Activated CD8-positive, alpha-beta memory T cell treated with anti-CD3 and anti-CD28 coated beads, Interleukin-2, amount 10 ng/mL, durations not matched to agents 7 days and 5 days (primary cell): ENCODE measurements at places on chromosomes 3 and 15. TPM values are rescaled to one million over a fixed set of nuclear protein-coding genes. Genes with fewer than 3 reads are reported as not detected.

CLDN16 gene
- not detected for total RNA-seq

PPM1L gene
- 8.3 TPM for total RNA-seq

HIGD2B gene
- total RNA-seq = not detected

RPP25 gene
- 7.5 TPM for total RNA-seq

SI gene
- not detected for total RNA-seq

NR2E3 gene
- total RNA-seq = not detected

TRH gene
- total RNA-seq = not detected

ANKRD34C gene
- total RNA-seq = not detected

CEP70 gene
- total RNA-seq = 9.8 TPM

MFSD1 gene
- 19.4 TPM for total RNA-seq

SLC22A13 gene
- 0.47 TPM for total RNA-seq

GOLGA6L9 gene
- total RNA-seq = 1.1 TPM

SYNM gene
- total RNA-seq = 1.5 TPM

CA12 gene
- not detected for total RNA-seq

TMEM212 gene
- not detected for total RNA-seq

CASR gene
- total RNA-seq = not detected

GOLGB1 gene
- total RNA-seq = 31.2 TPM

CCR2 gene
- 80.1 TPM for total RNA-seq

SH3BP5 gene
- 19.4 TPM for total RNA-seq

TRIP4 gene
- 19.5 TPM for total RNA-seq

CNTN3 gene
- not detected for total RNA-seq

GHSR gene
- not detected for total RNA-seq

LRRK1 gene
- 1.9 TPM for total RNA-seq

GOLGA8J gene
- total RNA-seq = 0.88 TPM

PLA2G4E gene
- 0.05 TPM for total RNA-seq

GOLGA8T gene
- total RNA-seq = 0.47 TPM

DUOXA1 gene
- total RNA-seq = not detected
